ENCODE measurements at places on chromosomes 7 and 10.

GRCh38 chr7:50488379-50488778, 38.2 kb upstream of the FIGNL1 start:
- no peak for DNase-seq

DNA sequence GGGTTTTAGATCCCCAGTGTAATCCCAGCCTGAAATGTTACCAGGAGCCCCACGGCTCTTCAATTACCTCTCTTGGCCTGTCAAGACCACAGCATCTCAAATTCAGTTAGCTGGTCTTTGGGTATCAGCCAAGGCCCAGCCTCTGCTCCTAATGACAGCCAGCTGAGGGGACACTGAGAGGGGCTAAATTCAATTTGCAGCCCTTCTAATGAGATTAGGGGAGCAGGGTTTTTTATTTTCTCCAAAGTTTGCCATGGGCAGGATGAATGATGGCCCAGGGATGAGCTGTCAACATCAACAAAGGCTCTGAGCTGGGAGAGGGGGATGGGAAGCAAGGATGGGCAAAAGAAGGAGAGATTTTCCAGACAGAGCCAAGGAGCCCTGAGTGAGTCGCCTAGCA, 116.8 kb upstream of the TBX20 start:
- DNase-seq: no peak

DNA sequence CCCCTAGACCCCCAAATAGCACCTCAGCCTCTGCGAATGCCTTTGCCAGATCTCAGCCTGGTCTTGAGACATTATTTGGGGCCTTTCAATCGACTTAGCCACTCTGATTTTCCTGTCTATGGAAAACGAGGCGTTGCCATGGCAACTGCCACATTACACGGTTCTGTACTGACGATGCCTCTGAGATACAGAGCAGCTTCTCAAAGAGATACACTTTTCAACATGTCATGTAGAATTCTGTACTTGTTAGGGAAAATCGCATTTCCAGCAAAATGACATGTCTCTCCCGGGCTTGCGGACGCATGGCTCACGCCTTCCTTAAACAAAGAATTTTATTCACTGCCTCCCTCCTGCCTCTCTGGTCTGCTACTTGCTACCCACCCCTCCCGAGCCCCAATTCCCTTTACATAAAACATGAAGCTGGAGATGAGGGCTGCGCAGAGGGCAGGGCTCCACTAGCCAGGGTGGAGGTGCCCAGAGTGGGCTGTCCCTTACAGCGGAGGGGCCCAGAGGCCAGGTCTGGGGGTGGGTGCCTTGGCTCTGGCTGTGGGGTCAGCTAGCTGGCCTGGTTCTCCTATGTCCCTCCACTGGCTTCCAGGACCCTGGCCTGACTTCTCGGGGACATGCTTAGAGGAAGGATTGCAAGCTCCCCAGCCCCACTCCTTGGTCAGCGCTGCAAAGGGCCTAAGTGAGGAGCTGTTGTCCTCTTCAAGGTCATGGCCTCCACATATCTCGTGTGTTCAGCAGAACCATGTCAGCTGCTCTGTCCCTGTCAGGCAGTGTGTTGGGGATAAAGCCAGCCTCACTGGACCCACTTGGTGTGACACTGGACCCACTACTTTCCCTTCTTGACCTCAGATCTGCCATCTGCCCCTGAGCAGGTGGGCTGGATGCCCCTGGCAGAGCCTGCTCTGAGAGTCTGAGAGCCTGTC, 342.5 kb downstream of the RPS24 start:
- no peak for DNase-seq

DNA sequence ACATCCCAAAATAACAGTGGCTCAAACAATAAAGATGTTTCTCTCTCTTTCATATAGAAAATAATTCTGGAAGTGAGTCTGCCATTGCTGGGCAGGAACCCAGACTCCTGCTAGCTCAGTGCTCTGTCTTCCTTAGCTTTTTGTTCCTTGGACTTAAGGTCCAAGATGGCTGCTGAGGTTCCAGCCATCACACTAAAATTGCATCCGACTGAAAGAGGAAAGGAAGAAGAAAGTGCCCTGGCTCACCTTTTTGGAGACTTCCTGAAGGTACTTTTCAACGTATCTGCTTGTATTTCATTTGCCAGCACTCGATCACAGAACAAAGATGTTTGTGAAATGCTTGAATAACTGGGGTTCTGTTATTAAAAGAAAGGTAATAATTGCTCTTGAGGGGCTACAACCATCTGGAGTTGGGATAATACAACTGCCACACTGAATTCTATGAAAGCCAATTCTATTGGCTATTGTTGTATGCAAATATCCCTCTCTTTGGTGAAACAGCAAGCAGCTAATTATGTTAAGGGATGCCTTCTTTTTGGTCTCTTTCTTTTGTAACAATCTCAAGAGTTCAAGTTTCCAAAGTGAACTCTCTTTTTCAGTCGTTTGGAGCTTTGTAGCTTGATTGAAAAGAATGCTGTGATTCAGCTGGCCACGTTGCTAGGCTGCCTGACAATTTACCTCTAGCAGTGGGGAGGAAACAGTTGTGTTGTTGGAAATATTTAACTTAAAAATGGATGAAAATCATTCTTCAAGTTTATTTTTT, 83.9 kb downstream of the BAMBI start:
- DNase-seq: no peak

GRCh38 chr7:143954135-143954534, 509 bp upstream of the OR2F1 start:
- no peak for DNase-seq

- no peak for DNase-seq
Observed at GRCh38 chr10:34078745-34079470, 736.2 kb downstream of the PARD3 start.

- DNase-seq: peak; percentile 53
Observed at GRCh38 chr7:47818796-47819606, 129.3 kb downstream of the PKD1L1 start.

DNA sequence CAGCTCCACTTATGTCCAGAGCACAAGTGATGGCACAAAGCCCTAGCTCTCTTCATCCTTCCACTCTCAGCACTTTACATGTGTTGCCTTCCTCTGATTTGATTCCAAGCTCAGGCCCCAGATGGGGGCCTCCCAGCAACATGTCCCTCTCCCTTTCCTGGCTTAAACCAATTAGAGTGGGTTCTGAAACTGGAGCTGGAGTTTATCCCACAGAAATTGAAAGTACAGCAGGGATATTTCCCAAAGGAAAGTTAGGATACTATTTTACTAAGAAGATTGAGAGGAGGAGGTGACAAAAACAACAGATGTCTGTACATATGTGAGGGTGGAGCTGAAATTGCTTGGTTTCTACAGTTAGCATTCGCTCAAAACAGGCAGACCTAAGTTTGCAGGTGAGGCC, 724.6 kb downstream of the AUTS2 start:
- no peak for DNase-seq

DNA sequence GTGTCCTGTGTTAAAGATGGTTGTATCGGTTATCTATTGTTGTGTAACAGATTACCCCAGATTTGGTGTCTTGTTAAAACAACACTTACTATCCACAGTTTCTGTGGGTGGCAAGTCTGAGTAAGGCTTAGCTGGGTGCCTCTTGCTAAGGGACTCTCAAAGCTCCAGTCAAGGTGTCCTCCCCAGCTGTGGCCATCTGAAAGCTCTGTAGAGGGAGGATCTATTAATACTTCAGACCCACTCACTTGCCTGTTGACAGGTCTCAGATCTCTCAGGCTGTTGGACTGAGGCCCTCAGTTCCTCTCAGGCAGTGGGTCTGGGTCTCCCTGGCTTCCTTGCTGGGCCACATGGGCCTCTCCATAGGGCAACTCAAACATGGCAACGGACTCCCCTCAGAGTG, 19.6 kb downstream of the ARID5B start:
- DNase-seq: no peak

DNA sequence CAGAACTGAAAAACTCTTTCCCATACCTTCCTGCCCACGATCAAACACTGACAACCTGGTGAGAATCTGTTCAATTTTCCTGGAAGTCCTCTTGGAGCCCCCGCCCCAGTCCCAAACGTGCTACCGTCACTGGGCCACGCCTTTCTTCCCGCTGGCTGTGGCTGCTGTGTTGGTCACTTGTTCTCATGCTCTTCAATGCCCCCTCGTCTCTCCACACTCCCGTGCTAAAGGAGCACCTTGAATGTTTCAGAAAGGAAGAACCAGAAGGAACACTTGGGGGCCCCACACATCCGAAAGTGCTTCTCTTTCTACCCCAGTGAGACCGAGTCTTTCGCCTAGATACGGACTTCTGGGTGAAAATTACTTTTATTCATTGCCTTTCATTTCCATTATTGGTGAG, 215.1 kb downstream of the DIP2C start:
- DNase-seq: no peak

GRCh38 chr7:139648941-139649425, 125.5 kb downstream of the CLEC2L start:
- DNase-seq: no peak

DNA sequence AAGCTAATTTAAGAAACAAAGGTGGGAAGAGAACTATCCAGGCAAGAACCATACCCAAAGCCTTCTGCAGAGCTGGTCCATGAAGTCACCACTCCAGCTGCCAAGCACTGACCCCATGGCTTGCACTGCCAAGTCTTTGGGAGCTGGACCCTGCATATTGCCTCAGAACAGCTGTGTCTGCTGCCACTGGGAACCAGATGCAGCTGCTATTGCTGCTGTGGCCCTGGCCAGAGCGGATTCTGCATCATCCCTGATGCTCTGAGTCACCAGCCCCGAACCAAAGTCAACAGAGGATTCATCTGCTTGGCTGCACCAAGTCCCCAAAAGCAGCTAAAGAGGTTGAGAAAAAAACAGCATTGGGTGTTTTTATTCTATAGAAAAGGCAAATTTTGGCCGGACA, 39.2 kb upstream of the GSAP start:
- no peak for DNase-seq

GRCh38 chr7:119708891-119709290, 564.1 kb upstream of the KCND2 start:
- no peak for DNase-seq

GRCh38 chr7:23852988-23853387, 143.0 kb downstream of the STK31 start:
- no peak for DNase-seq

- DNase-seq: no peak
Observed at GRCh38 chr10:62374862-62375710, 917 bp downstream of the ZNF365 start.

DNA sequence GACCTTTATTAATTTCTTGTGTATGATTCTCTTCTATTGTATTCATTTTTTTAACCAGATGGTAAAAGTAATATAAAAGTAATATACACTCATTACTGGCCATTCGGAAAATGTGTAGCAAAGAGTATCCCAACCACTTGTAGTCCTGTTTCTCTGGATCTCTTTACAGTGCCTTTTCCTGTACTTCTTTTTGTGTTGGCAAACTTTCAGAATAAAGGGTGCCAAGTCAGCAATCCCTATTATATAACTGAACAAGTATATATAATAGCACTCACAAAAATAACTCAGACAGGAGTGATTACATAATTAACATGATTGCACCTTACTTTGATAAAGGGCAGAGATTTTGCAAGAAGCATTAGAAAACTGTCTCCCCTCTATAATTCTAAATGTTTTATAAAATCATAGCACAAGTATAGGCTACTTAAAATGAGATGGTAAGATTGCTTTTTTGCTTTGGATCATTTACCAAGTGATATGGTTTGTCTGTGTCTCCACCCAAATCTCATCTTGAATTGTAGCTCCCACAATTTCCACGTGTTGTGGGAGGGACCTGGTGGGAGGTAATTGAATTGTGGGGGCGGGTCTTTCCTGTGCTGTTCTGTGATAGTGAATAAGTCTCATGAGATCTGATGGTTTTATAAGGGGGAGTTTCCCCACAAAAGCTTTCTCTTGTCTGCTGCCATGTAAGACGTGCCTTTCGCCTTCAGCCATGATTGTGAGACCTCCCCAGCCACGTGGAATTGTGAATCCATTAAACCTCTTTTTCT, 41.5 kb upstream of the EPC1 start:
- no peak for DNase-seq

- DNase-seq: no peak
Observed at GRCh38 chr10:21293518-21294356, 231.7 kb downstream of the SKIDA1 start.

- no peak for DNase-seq
Observed at GRCh38 chr7:82672078-82672477, 228.5 kb upstream of the CACNA2D1 start.

- DNase-seq: no peak
Observed at GRCh38 chr10:84026821-84027257, 112.5 kb upstream of the GHITM start.

GRCh38 chr7:118502235-118502634, 277.7 kb downstream of the ANKRD7 start:
- DNase-seq: no peak

DNA sequence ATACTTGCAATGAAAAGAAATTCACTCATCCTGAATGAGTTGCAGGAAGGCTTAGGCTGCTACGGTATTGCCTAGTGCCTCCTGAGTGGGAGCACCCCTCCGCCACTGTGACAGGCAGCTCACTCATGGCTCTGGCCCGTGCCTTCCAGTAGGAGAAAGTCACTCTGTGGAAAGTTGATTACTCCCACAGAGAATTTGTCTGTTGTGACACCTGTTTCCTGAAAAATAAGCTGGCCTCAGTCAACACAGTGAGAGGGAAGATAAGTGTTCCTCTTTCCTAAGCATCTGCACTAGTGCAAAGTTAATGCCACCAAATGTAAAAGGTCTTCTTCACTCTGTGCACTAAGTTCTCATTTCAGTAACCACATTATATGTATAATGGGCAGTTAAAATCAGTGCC, 158.8 kb upstream of the INHBA start:
- DNase-seq: no peak

GRCh38 chr10:17344206-17344605, 110.2 kb downstream of the ST8SIA6 start:
- no peak for DNase-seq
